Caco-2 (cell line): ENCODE measurements at places on chromosomes 3 and 15. TPM values are rescaled to one million over a fixed set of nuclear protein-coding genes. Genes with fewer than 3 reads are reported as not detected.

- no peak overlapping the region for H3K27ac ChIP-seq
- H3K36me3 ChIP-seq: no peaks in the 10 kb centered on the region
- no peaks in the 10 kb centered on the region for H3K27me3 ChIP-seq
These were observed 36.6 kb downstream of the EOMES start for GRCh38 chr3:27685474-27685873.

GRCh38 chr15:56532721-56533460 is 68.0 kb upstream of the MNS1 start:
- no peak for DNase-seq
- no peak overlapping the region for H3K27ac ChIP-seq
- H3K27me3 ChIP-seq: no peaks in the 10 kb centered on the region; the same call in 1 of the 2 replicates
- no peak overlapping the region for H3K4me3 ChIP-seq
- no peaks in the 10 kb centered on the region for H3K4me1 ChIP-seq

GRCh38 chr15:52689562-52689961 is 10.4 kb upstream of the ATOSA start:
- no peaks in the 10 kb centered on the region for H3K36me3 ChIP-seq
- H3K27me3 ChIP-seq: no peaks in the 10 kb centered on the region
- no peaks in the 10 kb centered on the region for H3K4me1 ChIP-seq

DNA sequence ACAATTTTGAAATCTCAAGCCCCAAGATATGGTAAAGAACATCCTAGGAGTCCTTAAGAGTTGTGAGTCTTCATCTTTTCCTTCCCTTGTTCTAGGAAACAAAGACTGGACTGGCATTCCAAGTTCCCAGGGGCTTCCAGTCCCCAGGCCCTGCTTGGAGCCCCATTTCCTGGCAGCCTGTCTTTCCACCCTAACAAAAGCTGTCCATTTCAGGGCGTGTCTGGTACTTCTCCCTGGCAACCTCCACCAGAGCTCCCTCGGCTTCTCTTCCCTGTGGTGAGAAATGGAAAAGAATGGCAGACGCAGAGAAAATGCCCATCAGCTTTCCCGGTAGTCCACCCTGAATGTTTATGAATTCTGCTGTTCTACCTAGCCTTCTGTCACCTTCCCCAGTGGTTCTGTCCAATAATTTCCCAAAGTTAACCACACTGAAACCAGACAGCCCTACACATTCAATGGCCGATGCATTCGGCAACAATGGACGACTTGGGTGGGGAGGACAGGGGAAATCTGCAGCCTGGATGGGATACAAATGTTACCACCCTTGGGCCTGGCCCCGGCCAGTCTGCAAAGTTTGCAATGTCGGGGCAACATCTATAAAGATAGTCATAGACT is 6.8 kb downstream of the RAB6B start:
- no peak overlapping the region for H3K4me3 ChIP-seq
- no peaks in the 10 kb centered on the region for H3K4me1 ChIP-seq
- H3K27ac ChIP-seq: no peak overlapping the region
- no peaks in the 10 kb centered on the region for H3K27me3 ChIP-seq
- DNase-seq: no peak

DNA sequence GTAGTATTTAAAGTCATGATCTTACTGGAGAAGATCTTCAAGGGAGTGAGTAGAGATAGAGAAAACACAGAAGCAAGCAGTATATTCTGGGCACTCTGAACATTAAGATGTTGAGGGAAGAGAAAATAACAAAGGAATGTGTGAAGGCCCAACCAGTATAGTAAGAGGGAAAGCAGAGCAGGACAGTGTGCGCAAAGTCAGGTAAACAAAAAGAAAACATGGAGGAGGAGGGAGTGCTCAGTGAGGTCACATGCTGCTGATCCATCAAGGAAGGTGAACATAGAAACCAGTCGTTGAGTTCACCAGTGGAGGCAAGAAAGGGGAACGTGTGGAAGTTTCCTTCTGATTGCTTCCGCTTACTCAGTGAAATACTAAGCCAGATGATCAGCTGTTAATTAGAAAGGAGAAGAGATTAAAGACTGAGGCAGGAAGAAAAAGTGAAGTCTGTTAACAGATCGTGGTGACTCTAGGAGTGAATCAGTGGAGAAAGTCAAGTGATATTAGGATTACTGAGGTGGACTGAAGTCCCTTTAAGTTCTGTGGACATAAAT is 47.2 kb downstream of the OPA1 start:
- no peaks in the 10 kb centered on the region for H3K4me1 ChIP-seq
- no peak overlapping the region for H3K27ac ChIP-seq
- DNase-seq: no peak
- no peaks in the 10 kb centered on the region for H3K36me3 ChIP-seq
- no peak overlapping the region for H3K4me3 ChIP-seq

DNA sequence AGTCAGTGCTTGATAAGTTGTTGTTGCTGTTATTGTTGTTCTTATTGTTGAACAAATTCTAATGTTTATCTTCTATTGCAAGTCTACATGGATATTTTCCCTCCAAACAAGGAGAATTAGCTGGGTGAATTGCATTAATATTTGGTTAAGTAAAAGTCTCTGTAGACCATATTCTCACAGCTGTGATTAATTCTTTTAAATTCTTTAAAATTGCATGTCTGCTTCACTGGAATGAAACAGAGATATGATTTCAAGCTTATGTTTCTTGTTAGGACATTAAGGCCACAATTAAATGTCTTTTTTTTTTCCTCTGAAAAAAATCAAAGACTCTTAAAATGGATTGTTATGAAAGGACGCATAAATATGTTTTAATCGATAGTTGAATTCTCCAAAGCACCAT is 153.4 kb downstream of the EBLN2 start:
- H3K27me3 ChIP-seq: no peaks in the 10 kb centered on the region
- no peaks in the 10 kb centered on the region for H3K36me3 ChIP-seq
- H3K4me3 ChIP-seq: no peak overlapping the region
- no peak for DNase-seq
- no peak overlapping the region for H3K27ac ChIP-seq
- H3K4me1 ChIP-seq: no peaks in the 10 kb centered on the region

DNA sequence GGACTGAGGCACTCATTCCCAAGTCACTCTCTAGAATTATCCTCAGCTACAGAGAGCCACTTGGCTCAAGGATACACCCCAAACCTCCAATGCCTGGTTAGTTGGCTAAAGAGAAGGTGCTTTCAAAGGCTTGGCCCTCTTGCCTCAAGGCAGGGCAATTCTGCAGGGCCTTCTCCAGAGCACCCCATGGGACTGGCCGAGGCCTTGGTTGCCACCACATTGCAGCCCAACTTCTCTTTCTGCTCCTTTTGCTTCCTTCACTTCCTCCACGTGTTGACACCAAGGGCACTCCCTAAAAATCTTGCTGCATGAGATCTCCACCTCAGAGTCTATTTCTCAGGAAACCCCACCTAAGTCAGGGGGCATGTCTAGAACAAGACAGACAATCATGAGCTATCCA is 36.7 kb downstream of the MEGF11 start:
- H3K4me1 ChIP-seq: no peaks in the 10 kb centered on the region
- H3K27ac ChIP-seq: no peak overlapping the region
- H3K36me3 ChIP-seq: no peaks in the 10 kb centered on the region
- no peak overlapping the region for H3K4me3 ChIP-seq

DNA sequence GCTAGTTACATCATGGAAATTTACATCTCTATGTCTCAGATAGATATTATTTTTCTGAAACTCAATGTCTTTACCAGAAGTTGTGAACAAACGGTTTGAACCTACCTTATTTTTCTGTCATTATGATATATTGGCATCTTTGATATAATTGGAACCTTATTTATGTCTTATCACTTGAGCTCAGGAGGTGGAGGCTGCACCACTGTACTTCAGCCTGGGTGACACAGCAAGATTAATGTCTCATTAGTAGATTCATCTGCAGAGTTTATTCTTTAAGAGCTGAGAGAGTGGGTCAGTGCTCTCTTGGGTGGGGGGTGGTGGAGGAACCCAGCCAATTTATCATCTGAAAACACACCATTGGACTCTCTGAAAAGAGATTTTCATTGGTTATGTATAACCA is 21.4 kb downstream of the SCG3 start:
- H3K4me3 ChIP-seq: no peak overlapping the region
- H3K36me3 ChIP-seq: no peaks in the 10 kb centered on the region
- no peak for DNase-seq
- H3K27me3 ChIP-seq: no peaks in the 10 kb centered on the region

DNA sequence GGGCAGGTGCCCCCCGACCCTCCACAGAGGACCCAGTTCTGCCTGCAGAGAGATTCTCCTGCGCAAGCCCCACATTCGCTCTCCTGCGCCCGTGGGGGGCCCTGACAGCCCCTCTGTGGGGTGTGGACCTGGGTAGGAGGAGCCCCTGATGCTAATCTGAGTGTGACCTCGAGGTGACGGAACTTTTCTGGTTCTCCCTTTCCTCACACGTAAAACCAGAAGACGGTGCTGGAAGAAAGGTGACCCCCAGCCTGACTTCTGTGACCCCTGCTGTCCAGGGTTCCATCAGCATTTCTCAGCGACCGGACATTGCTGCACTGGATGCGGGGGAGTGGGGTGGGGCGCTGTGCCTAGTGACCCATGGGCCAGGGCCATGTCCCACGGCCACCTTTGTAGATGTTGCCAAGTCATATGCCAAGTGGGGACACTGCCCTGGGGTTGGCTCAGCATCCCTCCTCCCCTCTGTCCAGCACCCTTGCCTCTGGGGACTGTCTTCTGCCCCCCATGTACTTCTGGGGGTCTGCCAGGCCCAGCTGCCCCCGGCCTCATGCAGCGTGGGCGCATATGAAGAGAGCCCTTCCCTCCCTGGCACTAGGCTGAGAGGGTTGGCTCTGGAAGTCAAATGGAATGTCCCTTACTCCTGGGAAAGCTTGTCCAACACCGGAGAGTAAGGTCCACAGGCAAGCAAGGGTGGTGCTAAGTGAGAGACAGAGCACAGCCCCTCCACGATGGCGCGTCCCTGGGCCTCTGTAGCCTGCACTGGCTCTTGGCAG is 129.1 kb upstream of the MEF2A start:
- DNase-seq: no peak
- H3K27ac ChIP-seq: no peak overlapping the region
- H3K4me3 ChIP-seq: no peak overlapping the region
- H3K27me3 ChIP-seq: no peaks in the 10 kb centered on the region
- no peaks in the 10 kb centered on the region for H3K4me1 ChIP-seq

DNA sequence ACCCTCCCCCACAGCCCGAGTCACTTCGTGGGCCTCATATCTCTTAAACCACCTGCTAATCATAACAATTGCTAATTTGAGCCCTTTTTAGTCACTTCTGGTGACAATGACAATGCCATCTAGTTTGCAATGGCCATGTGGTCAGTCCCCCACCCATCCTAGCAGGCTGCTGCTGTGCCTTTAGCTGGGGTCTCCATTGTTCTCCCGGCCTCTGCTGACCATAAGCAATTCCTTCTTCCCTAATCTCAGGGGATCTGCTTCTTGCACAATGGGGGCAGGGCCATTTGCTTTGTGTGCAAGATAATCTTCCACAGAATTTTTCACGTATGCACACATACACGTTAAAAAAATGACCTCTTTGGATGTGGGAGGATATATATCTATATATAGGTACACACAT is 406.1 kb upstream of the ONECUT1 start:
- DNase-seq: no peak
- H3K27me3 ChIP-seq: no peaks in the 10 kb centered on the region
- no peaks in the 10 kb centered on the region for H3K36me3 ChIP-seq

- H3K27me3 ChIP-seq: no peaks in the 10 kb centered on the region
- H3K4me1 ChIP-seq: no peaks in the 10 kb centered on the region
These were observed 399.7 kb upstream of the NR2F2 start for GRCh38 chr15:95930659-95931375.

GRCh38 chr3:4850928-4851265 is 128.3 kb upstream of the BHLHE40 start:
- H3K27me3 ChIP-seq: no peaks in the 10 kb centered on the region
- DNase-seq: no peak
- no peak overlapping the region for H3K4me3 ChIP-seq
- peaks cover 39% of the 10 kb centered on the region for H3K4me1 ChIP-seq
- no peaks in the 10 kb centered on the region for H3K36me3 ChIP-seq
- no peak overlapping the region for H3K27ac ChIP-seq

DNA sequence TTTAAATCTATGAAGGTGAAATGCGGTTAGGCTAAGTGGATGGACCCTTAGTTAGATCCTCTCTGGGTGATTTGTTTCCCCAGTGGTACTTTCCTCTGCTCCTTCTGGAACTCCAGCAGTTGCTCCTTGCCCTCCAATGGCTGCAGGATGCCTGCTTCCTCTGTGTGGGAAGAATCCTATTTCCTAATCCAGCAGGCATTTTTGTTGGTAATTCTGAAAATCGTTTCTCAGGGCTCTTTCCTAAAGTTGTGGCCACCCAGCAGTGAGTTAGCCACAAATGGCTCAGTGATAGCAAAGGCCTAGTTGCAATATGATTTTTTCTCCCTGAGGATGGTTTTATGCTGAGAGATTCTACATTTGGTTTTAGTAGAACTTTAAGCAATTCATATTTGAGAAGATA is 332.3 kb upstream of the C2CD4B start:
- peaks cover 63% of the 10 kb centered on the region for H3K4me1 ChIP-seq
- H3K36me3 ChIP-seq: no peaks in the 10 kb centered on the region
- no peaks in the 10 kb centered on the region for H3K27me3 ChIP-seq

GRCh38 chr15:24823473-24823872 is 131.3 kb upstream of the SNRPN start:
- no peaks in the 10 kb centered on the region for H3K27me3 ChIP-seq
- H3K4me3 ChIP-seq: no peak overlapping the region
- H3K4me1 ChIP-seq: no peaks in the 10 kb centered on the region
- H3K27ac ChIP-seq: no peak overlapping the region

DNA sequence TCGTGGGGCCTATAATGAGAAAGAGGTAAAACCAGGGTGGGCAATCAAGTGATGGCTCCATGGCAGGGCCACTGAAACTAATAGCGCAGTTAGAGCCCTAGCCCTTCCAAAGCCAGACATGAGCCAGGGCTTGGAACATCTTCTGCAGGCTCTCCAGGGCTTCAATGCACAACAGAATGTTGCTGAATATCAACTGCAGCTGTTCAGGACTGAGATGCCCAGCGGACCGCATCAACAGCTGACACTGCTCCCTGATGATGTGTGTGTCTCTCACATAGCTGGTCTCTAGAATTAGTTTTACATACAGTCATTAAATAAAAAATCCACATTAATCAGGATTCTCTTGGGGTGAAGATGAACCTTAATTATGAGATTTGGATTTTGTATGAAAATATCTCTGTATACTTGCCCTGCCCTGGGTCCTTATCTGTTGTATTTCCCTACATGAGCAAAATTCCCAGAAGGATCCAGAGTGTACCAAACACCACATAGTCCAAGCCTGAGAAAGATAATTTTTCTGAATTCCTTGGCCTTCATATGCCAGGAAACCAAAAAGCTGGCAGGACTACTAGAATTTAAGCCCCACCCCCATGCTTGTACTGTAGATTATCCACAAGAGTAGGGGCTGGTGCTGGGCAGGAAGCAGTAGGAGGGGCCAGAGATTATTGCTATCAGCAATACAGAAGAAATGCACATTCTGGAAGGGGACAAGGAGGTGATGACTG is 7.7 kb upstream of the GOLGB1 start:
- H3K27me3 ChIP-seq: no peaks in the 10 kb centered on the region
- H3K27ac ChIP-seq: no peak overlapping the region
- no peaks in the 10 kb centered on the region for H3K36me3 ChIP-seq
- no peaks in the 10 kb centered on the region for H3K4me1 ChIP-seq
- H3K4me3 ChIP-seq: no peak overlapping the region

GRCh38 chr3:155870945-155871745 is 695 bp downstream of the GMPS start:
- no peaks in the 10 kb centered on the region for H3K27me3 ChIP-seq
- peak overlapping the region; percentile 95 for H3K27ac ChIP-seq
- DNase-seq: peak; percentile 48
- peak overlapping the region; percentile 100 for H3K4me3 ChIP-seq
- H3K4me1 ChIP-seq: peaks cover 12% of the 10 kb centered on the region
- H3K36me3 ChIP-seq: no peaks in the 10 kb centered on the region

ASB7 gene
- 14.4 and 14.5 TPM in 2 replicates for total RNA-seq

ETV5 gene
- total RNA-seq: 16.2 and 18.6 TPM in 2 replicates

SHF gene
- total RNA-seq: 11.9 and 12.9 TPM in 2 replicates

SPTSSB gene
- total RNA-seq: 45.9 and 51.6 TPM in 2 replicates

PLD1 gene
- 5.3 and 5.5 TPM in 2 replicates for total RNA-seq
